Urothelium cell line (cell line): ENCODE measurements at places on chromosomes 5 and 9.

DNA sequence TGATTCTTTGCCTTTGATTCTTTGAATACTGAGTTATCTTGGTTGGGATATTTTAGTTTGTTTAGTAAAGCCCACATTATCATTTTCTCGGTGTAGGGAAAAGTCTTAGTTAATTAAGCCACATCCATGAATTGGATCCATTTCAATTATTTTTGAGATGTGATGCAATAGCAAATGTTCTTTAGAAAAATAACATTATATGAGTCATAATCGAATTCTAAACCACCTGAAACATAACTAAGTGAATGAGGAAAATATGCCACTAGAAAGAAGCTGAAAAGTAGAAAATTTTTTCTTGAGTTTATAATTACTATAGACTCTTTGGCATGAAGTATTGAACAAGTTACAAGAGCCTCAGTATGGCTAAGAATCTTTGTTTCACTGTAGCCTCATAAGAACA lies 17.5 kb upstream of the CCDC192 start:
- DNase-seq = no peak

DNA sequence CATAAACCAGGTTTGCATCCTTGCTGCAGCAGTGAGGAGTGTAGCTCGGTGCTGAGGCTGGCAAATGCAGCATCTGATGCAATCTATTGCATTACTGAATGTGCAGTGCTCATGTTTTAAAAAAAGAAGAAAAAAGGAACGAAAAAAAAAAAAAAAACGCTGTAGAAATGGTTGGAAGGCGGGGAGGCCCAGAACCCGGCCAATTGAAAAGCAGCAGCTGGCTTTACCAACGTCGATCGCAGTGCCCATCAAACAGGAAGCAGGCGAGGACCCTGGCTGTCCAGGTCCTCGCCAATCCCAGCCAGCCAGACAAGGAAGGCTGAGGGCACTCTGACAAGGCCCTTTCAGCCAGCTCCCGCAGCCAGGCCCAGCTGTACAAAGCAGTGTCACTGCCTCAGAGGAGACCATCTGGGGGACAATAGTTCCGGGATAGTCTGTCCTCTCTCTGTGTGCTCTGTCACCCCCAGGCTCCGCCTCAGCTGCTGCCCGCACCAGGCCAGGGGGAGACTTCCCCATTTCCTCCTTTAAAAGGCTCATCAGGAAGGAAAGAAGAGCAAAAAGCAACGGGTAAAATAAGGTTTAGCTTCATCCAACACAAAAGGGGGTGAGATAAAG lies 21.8 kb upstream of the CPEB4 start:
- no peak for DNase-seq

- DNase-seq = no peak
Measured at GRCh38 chr5:39249564-39250274, 30.4 kb upstream of the FYB1 start.

DNA sequence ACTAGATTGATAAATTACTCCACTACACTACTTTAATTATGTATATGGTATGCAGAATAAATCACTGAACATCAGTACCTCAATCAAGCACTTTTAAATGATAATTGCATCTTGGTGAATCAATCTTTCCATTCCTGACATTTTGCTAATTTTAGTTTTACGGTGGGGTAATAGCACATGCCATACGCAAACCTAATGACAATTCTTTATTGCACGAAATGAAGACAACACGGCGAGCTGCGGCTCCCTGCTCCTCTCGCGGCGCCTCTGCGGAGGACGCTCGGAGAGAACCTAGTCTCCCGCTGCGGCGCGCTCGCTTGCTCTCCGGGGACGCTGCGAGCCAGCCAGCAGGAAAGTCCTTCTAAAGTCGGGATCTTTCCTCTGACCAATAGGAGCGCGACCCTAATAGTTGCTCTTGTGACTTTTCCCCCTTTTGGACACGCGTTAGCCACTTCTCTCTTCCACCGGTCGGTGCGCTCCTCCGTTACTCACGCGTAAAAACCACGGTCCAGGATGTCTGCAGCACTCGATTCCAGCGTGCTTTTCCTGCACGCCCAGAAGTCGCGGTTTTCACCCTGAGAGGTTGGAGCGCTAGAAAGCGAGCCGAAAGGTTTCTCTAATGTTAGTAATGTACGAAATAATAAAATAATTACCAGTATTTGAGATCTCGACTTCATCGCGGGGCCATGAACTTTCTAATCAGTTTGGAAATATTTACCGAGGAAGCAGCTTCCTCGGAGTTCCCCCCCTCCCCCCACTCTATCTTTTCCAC lies 1.0 kb upstream of the MEF2C start:
- DNase-seq = peak; percentile 62

DNA sequence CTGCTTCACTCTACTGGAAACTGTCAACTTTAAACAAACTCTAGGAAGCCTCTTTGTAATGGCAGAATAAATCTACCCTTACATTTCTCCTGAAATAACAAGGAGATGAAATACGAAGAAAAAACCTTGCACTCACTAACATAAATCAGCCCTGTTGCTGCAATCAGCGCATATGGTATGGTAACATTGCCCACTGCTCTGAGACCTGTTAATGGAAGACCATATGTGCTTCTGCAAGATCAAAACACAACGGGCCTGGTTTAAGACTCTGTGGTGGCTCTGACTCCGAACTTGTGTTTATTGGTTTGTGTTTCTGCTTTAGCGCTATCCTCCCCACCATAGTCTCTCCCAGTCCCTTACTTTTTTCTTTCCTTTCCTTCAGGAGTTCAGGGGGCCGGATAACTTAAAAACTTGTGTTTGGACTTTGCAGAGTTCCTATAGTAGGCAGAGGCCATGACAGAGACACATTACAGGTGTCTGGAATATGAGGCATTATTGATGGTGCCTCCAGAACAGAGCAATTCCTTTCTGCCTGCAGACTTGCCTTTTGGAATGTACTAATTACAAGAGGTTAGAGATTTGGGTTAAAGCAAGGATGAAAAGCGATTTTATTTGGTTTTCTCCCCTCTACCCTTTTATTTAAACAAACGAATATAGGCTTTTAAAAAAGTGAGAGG lies 110.8 kb downstream of the PSAT1 start:
- no peak for DNase-seq

GRCh38 chr5:111106320-111106948 lies 14.3 kb downstream of the WDR36 start:
- DNase-seq = no peak

DNA sequence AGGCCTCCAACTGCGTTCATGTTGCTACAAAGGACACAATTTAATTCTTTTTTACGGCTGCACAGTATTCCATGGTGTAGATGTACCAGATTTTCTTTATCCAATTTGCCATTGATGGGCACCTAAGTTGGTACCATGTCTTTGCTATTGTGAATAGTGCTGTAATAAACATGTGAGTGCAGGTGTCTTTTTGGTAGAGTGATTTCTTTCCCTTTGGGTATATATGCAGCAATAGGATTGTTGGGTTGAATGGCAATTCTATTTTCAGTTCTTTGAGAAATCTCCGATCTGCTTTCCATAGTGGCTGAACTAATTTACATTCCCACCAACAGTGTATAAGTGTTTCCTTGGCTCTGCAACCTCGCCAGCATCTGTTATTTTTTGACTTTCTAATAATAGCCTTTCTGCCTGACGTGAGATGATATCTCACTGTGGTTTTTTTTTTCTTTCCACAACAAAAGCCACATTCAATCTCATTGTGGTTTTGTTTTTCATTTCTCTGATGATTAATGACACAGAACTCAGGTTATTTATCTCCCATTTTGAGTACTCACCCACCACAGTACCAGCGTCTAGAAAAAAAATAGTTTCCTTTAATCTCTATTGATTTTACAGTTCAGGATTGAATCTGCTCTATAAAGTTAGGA lies 21.9 kb downstream of the ARRDC3 start:
- peak; percentile 20 for DNase-seq

GRCh38 chr5:73306741-73307275 lies 133.8 kb downstream of the TMEM174 start:
- DNase-seq = no peak

DNA sequence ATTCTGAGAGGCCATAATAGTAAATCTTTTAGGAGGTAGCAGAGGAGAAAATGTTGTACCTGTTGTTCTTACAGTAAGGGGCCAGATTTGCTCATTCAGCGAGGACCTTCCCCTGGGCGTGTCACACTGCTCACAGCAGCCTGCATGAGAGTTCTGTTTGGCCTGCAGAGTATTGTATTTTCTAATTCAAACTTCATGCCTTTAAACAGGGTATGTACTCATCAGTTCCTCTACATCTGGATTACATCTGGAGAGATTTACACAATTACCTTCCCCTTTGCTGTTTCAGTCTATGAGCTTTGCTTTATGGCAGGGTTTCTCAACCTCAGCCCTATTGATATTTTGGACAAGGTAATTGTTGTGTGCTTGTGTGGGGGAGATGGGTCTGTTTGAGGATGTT lies 170.9 kb upstream of the STK32A start:
- no peak for DNase-seq

DNA sequence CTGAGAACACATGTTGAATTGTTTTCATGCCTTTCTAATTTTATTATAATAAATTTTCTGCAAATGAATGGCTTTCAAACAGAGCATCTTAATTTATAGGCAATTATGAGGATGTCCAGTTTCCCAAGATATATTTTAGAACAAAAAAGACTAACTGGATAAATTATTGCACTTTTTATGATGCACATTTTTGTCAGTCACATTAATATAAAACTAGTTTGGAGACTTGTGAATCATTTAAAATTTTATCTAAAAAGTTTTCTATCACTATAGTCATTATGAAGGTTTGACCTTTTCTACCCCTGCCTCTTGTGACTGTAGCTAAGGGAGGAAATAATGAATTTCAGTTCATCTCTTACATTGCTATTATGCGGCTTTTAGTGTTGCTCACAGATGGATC lies 393.8 kb downstream of the TAF11L14 start:
- DNase-seq = no peak

- DNase-seq = no peak
Measured at GRCh38 chr9:130423272-130423671, 21.5 kb upstream of the ASS1 start.

DNA sequence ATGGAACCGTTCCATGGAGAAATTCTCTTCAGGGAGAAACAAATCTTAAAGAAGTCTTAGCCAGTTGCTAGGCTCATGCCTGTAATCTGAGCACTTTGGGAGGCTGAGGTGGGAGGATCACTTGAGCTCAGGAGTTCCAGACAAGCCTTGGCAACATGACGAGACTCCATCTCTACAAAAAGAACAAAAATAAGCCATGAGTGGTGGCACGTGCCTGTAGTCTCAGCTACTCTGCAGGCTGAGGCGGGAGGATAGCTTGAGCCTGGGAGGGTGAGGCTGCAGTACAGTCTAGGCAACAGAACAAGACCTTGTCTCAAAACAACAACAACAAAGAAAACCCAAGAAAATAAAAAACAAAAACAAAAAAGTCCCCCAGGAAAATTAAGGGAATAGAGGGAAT lies 8.2 kb downstream of the HSPB3 start:
- DNase-seq = no peak

DNA sequence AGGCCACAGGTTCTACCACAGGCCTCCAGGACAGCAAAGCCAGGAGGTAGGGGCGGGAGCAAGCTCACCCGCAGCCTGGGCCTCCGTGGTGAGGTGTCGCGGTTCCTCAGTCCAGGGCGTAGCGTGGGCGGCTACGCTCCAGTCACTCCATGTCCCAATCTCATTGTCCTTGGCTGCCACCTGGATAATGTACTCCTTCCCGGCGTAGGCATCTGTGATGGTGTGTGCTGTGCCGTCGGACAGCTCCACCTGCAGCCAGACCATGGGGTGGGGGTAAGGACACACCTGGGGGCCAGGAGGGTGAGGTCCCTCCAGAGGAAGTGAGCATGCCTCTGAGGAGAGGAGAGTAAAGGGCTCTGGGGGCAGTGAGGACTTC lies 29.8 kb upstream of the ENHO start:
- no peak for DNase-seq

- DNase-seq = no peak
Measured at GRCh38 chr5:83848941-83849340, 128.3 kb upstream of the HAPLN1 start.

DNA sequence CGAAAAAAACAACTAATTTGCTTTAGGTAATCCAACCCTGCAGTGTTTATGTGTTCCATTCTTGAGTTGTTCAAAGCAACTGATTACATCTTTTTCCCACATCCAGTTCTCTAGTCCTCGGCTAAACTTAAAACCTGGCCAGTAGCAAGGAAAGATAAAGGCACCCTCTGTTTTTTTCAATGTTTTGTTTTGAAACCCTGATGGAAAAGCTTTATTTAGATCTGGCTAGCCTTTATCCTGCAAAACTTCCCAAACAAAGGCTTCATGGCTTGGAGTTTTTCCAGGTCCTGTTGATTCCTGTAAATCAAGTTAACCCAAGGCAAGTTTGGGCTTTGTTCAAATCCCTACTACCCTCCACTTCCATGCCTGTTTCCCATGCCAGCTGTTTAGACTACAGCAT lies 105.1 kb downstream of the CEMIP2 start:
- DNase-seq = peak; percentile 16

- peak; percentile 74 for DNase-seq
Measured at GRCh38 chr9:27726244-27727081, 153.2 kb upstream of the C9orf72 start.

- no peak for DNase-seq
Measured at GRCh38 chr5:176899946-176900779, 1.0 kb upstream of the HK3 start.

GRCh38 chr9:92617951-92618510 lies 51.9 kb downstream of the IPPK start:
- no peak for DNase-seq

GRCh38 chr5:124751031-124751430 lies 4.6 kb upstream of the ZNF608 start:
- no peak for DNase-seq

GRCh38 chr5:43631182-43631910 lies 28.4 kb downstream of the NNT start:
- DNase-seq = peak; percentile 66

DNA sequence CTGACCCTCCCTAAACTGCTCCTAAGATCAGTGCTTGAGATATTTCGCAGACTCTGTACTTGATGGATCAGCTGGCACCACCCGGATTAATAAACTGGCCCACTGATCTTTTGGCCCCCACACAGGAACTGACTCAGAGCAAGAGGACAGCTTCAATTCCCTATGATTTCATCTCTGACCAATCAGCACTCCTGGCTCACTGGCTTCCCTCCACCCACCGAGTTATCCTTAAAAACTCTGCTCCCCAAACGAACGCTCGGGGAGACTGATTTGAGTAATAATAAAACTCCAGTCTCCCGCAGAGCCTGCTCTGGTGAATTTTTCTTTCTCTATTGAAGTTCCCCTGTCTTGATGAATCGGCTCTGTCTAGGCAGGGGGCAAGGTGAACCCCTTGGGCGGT lies 36.5 kb upstream of the CD180 start:
- peak; percentile 18 for DNase-seq
